NCI-H187 treated with DMSO at 0.1 percent for 48 hours (cell line): ENCODE measurements at places on chromosomes 13 and 19.

- no peak for DNase-seq
Measured at GRCh38 chr13:112161521-112162301, 94.8 kb downstream of the SOX1 start.

DNA sequence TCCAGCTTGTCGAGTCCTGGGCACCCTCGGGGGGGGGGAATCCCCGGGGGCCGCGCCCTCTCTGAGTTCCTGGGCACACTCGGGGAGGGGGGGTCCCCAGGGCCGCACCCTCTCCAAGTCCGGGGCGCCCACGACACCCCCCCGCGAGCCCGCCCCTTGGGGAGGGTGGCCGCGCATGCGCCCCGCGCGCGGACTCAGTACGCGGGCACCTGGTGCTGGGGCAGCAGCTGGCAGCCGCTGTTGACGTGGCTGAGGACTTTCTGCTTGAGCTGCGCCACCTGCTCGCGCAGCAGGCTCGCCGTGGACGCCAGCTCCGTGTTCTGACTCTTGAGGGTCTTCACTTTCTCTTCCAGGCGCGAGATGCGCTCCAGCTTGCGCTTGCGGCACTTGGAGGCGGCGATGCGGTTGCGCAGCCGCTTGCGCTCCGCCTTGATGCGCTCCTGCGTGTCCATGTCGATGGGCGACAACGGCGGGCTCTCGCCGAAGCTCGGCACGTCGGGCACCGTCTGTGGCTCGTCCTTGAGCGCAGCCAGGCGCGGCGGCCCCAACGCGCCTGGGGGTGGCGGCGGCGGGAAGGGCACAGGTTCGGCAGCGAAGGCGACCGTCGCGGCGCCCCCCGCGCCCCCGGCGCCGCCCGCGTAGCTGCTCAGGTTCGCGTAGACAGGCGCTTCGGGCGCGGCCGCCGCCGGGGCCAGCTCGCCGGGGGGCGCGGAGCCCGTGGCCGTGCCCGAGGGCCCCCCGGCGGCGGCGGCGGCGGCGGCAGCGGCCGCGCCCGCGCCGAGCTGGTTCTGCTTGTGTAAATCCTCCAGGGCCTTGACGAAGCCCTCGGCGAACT lies 958 bp downstream of the JUND start:
- DNase-seq = no peak

DNA sequence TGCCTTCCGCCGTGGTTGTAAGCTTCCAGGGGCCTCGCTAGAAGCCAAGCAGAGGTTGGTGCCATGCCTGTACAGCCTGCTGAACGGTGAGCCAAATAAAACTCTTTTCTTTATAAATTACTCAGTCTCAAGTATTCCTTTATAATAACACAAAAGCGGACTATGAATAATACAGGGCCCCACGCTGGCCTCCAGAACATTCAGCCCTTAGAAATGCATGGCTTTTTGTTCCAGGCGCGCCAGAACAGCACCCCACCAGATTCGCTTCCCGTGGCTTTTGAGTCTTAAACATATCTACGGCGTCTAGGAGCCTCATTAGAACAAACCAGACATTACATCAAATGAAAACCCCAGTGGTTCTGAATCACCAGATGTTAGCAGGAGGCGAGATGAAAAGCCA lies 75.1 kb downstream of the SLC15A1 start:
- no peak for DNase-seq

- peak; percentile 98 for DNase-seq
Measured at GRCh38 chr19:40348125-40348913, at the start of the genes C19orf47 and PLD3. Gene C19orf47, minus strand, starts transcription at chr19:40348397. Its CDS starts 6,540 bp downstream, at chr19:40341857. Gene PLD3, plus strand, starts transcription at chr19:40348695. Its CDS starts 17,789 bp downstream, at chr19:40366484.

DNA sequence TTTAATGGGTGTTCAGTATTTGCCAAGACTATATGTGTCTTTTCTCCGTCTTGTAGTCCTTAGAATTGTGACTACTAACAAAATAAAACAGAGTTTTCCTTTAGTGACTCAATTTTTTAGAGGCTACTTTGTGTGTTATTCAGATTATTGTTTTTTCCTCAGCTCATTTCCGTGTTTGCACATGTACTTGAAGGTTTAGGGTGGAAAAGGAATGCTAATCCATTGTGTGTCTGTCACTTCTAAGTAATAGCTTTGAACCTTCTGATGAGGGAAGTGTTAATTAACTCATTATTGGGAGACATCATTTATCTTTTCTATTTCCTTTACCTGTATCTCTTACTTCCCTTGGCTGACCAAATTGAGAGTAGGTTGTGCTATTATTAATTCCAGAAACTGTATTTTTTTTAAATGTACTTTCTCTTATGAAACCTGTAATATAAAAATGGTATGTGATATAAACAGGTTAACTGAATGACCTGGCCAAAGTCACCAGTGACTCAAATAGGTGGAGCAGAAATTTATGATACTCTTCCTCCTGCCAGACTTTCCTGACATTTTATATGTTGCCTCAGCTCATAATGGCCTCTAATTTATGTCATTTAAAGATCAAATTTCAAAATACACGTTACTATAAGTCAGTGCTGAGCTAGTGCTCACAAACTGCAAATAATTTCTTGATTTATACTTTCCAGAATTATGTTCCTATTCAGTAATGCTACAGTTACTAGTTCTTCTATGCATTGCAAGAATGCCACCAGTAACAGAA lies 88.8 kb downstream of the LMO7 start:
- no peak for DNase-seq

GRCh38 chr13:67664502-67664901 lies 434.4 kb upstream of the PCDH9 start:
- no peak for DNase-seq

DNA sequence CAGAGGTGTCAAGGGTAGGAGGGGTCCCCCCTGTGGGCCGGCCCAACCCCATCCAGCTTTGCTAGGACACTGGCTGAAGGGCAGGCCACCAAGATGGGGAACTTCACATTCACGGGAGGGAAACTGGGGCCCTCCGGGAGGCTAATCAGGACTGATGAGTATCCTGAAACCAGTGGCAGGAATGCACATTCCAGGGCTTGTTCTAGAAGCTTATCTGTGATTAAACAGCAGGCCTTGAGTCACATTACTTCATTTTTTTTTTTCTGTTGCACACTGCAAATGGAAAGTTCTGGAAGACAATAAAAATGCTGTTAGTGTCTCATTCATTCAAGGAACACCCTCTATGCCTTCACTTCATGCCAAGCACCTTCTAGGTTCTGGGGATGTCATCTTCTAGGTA lies 15.5 kb upstream of the SIGLEC11 start:
- no peak for DNase-seq

DNA sequence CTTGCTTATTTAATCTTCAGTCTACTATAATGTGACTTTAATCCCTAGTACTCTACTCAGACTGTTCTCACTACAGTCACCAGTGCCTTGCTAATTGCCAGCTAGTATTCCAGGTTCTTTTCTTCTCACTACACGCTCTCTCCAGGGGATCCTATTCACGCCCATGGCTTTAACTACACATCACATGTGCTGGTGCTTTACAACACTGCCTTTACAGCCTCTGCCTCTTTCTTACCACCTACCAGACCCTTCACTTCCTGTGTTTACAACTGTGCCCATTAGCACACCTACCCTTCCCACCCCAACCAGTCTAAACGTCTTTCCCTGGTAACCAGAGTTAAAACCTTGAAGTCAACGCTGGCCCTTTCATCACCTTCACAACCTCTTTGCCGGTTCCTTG lies 249.5 kb downstream of the DNAJC15 start:
- DNase-seq = peak; percentile 52

- DNase-seq = no peak
Measured at GRCh38 chr13:113950451-113951245, 23.2 kb downstream of the C13orf46 start.

- DNase-seq = no peak
Measured at GRCh38 chr19:15288146-15288963, 44.0 kb downstream of the BRD4 start.

DNA sequence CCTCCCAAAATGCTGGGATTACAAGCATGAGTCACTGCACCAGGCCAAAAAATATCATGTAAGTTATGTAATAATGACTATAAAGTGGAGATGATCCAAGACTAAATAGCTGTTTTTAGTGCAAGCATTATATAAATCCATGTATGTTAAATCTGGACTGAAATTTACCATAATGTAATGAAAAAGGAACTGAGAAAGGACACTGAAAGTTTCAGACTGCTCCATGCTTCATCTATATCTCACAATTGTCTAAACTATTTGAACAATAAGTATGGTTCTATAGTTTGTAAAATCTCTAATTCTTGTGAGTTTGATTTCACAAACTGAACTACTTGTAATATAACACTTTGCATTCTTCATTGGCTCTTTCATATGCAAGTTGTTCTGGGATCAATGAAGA lies 2299.5 kb downstream of the PCDH9 start:
- no peak for DNase-seq

- DNase-seq = no peak
Measured at GRCh38 chr13:94309997-94310855, 169.3 kb downstream of the DCT start.

- no peak for DNase-seq
Measured at GRCh38 chr13:84946192-84946591, 853.0 kb downstream of the SLITRK6 start.

- DNase-seq = no peak
Measured at GRCh38 chr13:32530841-32531253, 7.7 kb downstream of the N4BP2L2 start.

- DNase-seq = no peak
Measured at GRCh38 chr13:73578251-73578875, 519.6 kb downstream of the KLF5 start.

GRCh38 chr19:12723381-12723640 lies 421 bp downstream of the TNPO2 start:
- no peak for DNase-seq

GRCh38 chr19:48644839-48645619 lies 958 bp downstream of the CA11 start:
- peak; percentile 69 for DNase-seq

GRCh38 chr13:92265408-92265807 lies 867.0 kb downstream of the GPC5 start:
- DNase-seq = no peak

- no peak for DNase-seq
Measured at GRCh38 chr13:113843063-113843654, 20.7 kb downstream of the GAS6 start.

DNA sequence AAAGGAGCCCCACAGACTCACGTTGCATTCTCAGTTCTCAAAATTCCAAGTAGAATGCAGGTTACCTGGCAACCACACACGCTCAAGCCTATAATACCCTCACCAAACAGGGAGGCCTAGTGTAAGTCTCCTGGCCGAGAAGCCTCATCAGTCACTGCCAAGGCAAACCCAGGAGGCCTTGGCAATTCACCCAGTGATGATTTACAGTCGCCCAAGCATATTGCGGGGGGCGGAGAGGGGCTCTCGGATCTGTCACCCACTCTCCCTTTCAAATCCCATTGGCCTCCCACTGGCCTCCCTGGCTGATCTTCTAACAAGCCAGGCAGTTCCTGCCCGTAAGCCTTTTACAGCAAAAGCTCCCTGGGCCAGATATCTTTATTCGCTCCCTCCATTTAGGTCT lies 1.1 kb downstream of the AKAP8L start:
- no peak for DNase-seq

DNA sequence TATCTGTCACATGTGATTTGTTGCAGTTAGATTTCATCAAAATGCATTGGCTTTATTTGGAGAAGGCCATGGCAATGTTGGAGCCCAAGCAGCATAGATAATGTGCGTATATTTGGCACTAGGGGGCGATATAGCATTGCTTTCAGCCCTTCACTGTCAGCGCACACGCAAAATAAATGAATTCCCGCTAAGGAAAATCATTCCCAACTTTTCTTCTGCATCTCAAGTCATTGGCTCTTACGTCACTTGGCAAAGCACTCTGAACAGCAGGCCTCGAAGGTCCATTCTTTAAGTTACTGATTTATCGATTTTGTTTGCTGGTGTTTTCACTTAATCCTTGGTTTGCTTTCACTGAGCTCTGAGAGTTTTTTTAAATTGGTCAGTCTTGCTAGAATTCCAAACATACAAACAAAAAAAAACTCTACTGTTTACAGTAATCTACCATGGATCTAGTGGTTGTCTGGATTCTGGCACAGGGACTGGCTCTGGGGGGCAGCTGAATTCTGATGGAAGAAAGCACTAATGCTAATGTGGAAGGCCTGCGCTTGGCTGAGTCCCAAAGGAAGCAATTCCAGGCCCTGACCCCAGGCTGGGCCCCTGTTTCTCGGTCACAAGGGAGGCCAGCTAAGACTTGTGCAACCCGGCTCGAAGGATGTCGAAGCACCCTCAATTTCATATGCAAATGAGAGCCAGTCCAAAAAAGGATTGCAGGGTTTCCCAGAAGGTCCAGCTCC lies 97.7 kb upstream of the IPO5 start:
- DNase-seq = peak; percentile 61

- DNase-seq = no peak
Measured at GRCh38 chr19:7993560-7993959, 11.9 kb downstream of the ELAVL1 start.

GRCh38 chr13:95546919-95547318 lies 5.6 kb upstream of the CLDN10 start:
- no peak for DNase-seq

DNA sequence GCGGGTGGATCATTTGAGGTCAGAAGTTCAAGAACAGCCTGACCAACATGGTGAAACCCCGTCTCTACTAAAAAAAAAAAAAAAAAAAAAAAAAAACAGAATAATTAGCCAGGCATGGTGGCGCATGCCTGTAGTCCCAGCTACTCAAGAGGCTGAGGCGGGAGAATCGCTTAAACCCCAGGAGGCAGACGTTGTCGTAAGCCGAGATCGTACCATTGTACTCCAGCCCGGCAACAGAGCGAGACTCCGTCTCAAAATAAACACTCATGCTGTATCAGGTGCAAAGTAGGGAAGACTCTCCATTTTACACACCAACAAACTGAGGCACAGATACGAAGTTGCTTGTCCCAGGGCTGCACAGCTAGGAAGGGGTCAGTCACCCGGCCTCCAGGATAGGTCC lies 15.6 kb downstream of the TLE6 start:
- no peak for DNase-seq

DNA sequence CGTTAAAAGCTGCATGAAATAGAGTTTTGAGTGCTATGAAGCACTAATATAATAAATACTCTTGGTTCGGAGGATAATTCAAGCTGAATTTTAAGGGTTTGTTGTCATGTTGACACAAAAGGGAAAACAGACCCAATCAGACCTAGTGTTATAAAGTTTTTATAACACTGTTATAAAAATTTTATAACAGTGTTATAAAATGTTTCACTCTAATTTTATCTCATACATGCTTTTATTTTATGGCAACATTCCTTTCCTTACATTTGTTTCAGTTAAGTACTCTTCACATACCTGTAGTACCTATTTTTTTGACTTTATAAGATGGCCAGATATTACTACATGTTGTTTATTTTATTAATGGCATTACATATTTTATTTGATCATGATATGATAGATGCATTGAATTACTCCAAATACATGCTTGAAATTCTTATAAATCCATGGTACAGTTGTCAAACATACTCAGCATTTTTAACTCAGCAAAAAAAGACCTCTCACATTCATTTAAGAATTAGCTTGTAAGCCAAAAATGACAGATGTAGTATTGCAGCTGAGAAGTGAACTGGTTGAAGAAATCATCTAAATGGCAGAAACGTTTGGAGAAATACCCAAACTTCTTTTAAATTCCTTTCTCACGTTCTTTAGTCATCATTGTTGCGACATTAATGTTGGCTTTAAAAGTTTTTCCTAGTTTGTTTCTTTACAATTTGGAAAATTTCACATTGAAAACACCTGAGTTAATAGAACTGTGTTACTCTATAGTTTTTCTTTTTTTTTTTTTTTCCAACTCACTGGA lies 104.5 kb downstream of the PIBF1 start:
- no peak for DNase-seq
